ENCODE measurements at places on chromosomes 6 and 20. TPM values are rescaled to one million over a fixed set of nuclear protein-coding genes. Genes with fewer than 3 reads are reported as not detected.

GRCh38 chr6:15790116-15790515 is 127.3 kb upstream of the DTNBP1 start:
- DNase-seq = no peak

DNA sequence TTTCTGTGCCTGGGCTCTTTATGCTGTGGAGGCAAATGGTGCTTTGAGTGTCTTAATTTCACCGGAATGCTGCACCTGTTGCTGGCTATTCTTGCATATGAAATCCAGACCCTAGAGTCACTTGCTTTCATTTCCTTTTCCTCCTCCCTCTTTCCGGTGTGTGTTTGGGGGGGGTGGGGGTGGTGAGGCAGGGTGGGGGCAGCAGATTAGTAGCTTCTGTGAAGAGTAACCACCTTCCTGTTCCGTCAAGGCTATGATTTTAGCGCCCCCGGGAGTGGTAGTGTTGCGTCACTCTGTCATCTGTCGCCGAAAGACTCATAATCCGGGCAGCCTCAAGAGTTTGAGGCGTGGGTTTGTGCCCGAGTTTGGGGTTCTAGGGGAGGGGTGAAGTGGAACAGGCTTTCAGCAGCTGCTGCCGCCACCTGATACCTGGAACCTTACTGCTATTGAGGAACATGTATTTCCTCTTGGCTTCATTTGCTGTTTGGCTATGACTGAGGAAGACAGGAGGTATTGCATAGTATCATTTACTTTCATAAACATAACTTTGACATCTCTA is 49.1 kb downstream of the UTRN start:
- no peak for DNase-seq

The DSP gene
- total RNA-seq = 246 TPM

DNA sequence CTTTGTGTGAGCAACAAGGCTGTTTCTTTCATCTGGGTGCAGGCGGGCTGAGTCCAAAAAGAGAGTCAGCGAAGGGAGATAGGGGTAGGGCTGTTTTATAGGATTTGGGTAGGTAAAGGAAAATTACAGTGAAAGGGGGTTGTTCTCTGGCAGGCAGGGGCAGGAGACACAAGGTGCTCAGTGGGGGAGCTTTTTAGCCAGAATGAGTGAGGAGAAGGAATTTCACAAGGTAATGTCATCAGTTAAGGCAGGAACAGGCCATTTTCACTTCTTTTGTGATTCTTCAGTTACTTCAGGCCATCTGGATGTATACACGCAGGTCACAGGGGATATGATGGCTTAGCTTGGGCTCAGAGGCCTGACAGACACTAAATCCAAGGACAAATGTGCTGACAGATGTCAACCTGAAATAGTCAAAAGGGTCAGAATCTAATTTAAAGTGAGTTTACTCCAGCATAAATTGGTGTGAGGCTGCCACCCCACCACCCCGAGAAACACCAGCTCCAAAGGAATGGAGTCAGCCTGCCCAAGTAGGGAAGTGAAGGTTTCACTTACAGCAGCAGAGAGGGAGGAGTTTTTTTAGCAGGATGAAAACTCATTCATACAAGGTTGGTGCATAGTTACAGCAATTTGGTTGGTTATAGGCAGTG is 560.0 kb upstream of the CDH4 start:
- DNase-seq = no peak
